Activated B cell treated with CpG ODN at 0.5 μM for 24 hours (primary cell): ENCODE measurements at places on chromosomes 3 and 15. TPM values are rescaled to one million over a fixed set of nuclear protein-coding genes. Genes with fewer than 3 reads are reported as not detected.

DNA sequence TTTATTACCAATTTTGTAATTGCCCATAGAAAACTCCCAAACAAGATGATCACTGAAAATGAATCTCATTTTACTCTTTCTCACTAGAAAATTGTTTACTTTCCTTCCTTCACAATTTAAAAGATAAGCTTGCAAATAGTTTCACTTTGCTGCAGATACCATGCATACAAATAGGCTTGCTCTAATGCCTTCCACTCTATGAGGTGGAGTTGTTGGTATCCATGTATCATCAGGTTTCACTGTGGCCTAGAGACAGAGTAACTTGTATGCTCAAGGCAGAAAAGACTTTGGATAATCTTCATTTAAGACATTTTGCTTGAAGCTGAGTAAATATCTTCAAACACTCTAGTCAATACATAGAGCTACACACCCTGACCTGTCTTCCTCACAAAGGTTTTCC lies 60.8 kb downstream of the RYK start:
- DNase-seq, result no peak

DNA sequence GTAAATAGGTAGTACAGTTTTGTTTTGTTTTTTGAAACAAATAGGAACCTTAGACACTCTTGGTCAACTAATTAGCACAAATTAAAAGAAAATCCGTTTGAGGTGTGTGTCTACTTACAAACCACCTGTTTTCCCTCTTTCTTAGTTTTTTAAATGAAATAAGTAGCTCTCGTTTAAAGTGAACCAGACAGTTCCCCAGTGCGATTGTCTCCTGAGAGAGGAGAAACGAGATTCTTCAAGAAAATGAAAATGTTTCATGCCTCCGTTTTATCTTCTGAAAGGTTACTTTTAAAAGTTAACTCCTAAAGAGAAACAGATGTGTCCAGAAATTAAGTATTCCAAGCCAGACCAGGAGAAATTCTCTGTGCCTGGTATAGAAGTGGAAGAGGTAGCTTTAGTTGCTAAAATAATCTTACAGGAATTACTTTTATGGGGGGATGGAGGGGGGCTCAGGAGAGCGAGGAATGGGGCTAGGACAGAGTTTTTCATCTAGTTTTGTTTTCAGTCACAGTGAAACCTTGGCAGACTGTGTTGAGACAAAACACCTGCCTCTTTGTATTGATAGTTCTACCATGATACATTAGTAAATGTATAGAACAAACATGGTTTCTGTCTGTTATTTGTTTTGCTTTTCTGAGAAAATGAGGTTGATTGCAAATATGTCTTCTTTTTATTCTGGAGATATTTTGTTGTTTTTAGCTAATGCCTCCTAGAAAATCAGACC lies 155.1 kb upstream of the CNTN4 start:
- DNase-seq, result no peak

DNA sequence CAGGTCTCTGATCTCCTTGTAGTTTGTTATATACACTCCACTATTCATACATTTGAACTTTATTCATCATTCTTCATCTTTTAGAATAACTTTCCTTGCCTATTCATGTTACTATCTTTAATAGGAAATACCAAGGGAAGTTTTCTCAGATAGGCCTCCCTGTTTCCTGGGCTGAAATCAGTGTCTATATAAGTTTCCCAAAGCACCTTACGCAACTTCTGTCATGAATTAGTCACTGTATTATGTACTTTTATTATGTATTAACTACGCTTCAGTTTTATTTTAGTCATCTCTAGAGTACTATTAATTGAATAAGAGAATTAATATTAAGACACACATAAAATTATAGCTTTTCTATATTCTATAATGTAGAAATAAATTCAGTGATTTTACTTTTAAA lies 1481.5 kb downstream of the OTOL1 start:
- DNase-seq, result no peak

DNA sequence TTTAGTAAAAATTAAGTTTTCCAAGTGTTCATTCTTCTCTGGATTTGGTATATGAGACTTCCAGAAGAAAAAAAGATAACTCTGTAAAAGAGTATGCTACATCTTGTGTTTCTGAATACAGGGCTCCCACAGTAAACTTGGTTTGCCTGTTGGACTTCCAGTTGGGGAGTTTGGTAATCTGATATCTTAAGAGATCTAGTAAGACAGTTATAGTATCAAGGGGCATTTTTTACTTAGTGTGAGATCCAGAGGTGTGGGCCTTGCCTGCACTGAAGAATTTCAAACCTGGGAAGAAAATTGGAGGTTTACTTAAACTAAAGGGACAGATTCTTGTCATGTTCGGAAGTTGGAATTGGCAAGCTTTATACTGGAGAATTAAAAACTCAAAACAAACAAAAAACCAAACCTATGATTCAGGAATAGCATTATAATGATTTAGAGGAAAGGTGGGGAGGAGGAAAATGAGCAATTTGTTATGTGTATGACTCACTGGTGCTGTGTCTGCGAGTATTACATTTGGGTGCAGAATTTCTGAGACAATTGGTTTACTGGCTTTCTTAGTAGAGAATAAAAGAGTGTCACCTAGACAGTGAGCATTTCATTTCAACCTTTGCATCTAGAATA lies 58.9 kb upstream of the ULK4 start:
- no peak for DNase-seq

- DNase-seq, result no peak
Measured at GRCh38 chr3:66452303-66453011, 48.4 kb downstream of the LRIG1 start.

DNA sequence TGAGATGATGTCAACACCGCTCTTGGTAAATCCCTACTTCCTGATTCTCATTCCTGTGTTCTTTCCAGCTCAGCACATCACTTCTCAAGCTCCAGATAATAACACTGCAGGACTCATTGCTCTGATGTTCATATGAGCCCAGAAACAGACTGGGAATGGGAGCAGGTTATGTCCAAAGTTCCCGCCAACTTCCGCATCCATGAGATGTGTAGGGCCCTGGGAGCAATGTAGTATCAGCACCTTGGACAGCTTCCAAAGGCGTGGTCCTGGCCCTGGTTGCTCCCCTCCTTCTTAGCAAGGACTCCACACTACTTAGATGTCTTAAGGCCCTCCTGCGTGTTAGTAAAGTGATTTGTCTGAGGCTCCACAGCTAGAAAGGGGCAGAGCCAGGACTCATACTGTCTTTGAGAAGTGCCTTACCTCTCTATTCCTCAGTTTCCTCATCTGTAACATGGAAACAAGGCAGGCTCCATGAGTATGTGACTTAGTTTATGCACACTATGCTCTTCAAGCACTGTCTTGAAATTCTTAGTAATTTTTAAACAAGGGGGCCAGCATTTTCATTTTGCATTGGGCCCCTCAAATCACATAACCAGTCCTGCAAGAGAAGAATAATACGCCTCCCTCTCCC lies 27.9 kb upstream of the SLC6A1 start:
- no peak for DNase-seq

DNA sequence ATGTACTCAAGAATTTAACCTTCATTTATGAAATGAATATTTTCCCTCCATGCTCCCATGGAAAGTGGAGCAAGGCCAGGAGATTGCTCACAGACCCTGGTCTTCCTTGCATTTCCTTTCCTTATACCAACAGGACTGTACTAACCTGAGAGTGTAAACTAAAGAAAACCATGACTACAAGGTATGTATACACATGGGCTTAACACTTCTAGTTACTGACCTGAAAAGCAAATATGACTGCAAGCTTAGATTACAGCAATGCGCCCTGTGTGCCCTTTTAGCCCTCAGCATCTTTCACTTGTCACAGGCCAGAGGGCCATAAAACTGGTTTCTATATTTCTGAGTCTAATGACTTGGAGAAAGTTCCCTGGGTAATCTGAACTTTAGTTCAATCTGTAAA lies 52.1 kb downstream of the NEK10 start:
- DNase-seq, result no peak

GRCh38 chr3:69511361-69511760 lies 125.5 kb upstream of the FRMD4B start:
- DNase-seq, result no peak

DNA sequence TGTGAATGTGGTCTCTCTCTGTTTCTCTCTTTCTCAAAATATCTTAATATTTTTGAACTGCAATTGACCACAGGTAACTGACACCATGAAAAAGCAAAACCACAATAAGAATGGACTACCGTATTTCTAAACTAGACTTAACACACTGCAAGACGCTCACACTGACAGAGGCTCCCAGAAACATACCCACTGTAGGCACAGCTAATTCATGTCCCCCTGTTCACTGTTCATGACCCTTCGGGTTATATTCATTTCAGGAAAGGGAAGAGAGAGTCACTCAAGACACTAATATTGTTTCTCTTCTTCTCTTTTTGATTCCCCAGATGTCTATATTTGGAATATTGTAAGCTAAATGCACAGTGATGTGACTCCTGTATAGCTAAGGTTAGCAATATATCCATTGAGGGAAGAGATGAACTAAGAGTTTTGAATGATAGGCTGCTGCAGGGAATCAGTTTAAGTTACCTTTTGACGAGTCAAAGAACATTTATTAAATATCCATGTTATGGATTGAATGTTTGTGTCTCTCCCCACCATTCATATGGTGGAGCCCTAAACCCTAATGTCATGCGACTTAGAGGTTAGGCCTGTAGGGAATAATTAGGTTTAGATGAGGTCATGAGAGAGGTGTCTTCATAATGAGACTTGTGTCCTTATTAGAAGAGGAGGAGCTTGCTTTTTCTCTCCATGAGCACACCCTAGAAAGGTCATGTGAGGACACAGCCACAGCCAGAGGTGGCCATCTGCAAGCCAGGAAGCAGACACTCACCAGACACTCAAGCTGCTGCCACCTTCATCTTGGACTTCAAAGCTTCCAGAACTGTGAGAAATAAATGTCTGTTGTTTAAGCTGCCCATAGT lies 216.6 kb upstream of the GRM7 start:
- DNase-seq, result no peak

- no peak for DNase-seq
Measured at GRCh38 chr15:45906230-45906629, 271.4 kb downstream of the SQOR start.

- DNase-seq, result no peak
Measured at GRCh38 chr3:122688996-122689395, 8.4 kb downstream of the PARP14 start.

DNA sequence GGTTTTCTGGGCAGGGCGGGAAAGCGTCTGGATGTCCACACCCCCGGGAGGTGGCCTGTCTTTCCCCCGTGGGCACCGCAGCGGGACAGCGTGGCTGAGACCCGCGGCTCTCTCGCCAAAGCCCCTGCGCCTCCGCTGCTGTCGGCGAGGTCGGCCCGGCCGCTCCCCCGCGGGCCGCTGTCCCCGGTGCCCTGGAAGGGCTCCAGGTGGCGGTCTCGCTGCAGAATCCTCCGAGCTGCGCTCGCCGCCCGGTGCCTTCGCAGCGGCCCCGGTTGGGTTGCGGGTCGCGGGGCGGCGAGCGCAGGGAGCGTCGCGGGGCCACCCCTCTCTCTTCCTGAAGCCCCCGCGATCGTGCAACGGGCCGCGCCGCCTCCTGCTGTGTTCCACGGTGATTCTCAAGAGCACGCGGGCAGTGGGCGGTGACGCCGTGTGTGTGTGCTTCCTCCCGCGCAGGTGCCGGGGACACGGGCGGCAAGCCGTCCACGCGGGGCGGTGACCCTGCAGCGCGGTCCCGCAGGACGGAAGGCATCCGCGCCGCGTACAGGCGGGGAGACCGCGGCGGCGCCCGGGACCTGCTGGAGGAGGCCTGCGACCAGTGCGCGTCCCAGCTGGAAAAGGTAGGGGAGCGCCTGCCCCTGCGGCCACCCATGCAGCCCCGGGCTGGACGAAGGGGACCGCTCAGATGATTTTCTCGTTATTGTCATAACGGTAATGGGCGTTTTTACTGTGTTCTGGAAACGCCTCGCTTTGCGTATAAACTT lies 54.4 kb downstream of the LRRK1 start:
- no peak for DNase-seq

DNA sequence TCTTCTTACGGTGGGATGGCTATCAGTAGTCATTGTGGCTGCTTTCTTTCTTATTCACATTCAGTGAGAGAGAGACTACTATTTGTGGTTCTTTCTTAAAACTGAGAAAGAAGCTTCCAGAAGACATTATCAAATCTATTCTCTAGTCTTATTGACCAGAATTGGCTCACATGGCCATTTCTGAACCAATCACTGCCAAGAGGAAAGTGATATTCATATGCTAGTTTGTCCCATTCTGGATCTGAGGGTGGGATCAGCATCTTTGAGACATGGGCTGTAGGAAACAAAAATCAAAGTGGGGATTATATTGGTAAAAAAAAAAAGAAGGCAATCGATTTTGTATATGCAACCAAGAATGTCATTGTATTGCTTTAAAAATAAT lies 106.4 kb upstream of the RASGRP1 start:
- DNase-seq, result no peak

DNA sequence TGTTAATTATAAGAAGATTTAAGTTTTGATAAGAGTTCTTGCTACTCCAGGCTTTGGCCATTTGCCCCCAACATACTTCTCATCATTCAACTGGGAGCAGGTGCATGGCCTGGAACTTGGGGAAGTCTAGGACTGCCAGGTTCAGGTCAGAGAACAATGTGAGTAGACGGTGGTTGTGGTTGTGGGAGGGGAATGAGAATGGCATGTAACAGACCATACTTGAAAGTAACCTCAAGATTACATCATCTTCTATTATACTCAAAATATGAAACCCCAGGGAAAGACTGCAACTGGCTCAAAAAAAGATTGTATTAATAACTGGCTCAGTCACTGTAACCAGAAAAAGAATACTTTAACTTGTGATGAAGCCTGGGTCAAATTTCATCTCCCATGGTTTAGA lies 364.9 kb upstream of the DPPA4 start:
- no peak for DNase-seq

DNA sequence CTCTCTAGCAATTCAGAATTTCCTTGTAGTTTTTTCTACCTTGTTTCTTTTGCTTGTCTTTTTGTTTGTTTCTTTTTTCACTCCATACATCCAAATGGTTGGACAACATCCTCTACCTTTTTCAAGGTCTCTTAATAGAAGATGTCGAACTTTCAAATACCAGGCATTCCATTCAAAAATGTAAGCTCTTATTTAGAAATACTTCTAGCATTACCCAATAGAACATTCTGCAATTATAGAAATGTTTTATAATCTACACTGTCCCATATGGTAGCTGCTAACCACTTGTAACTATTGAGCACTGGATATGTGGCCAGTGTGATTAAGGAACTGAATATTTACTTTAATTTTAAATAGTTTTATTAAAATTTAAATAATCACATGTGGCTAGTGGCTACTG lies 196.2 kb upstream of the MRPL3 start:
- no peak for DNase-seq

- no peak for DNase-seq
Measured at GRCh38 chr3:104879919-104880318, 486.8 kb upstream of the ALCAM start.

DNA sequence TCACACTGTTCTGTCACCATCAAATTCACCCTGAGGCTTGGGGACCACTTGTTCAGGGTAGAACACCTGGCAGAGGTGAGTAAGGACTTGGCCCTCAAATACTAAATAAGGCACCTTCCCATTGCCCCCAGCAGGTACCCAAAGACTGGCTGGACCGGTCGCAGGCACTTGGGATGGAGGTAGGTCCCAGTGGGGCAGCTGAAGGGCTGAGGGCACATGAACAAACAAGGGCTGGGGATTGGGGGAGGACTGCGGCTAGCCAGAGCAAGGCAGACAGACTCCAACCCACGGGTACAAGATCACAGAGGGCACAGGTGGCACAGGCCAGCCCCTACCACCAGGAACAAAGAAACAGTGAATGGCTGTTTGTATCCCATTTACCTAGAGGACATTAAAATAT lies 1.9 kb downstream of the MRPS25 start:
- DNase-seq, result no peak

GRCh38 chr15:47820057-47820746 lies 102.9 kb downstream of the SEMA6D start:
- no peak for DNase-seq

Gene AHSG
- not detected in 2 replicates for total RNA-seq

Gene OTOL1
- not detected in 2 replicates for total RNA-seq

Gene CIB1
- total RNA-seq, result 96.6 and 105 TPM in 2 replicates

Gene CPLX3
- total RNA-seq, result 0.20 and 0.22 TPM in 2 replicates

Gene GPR27
- total RNA-seq, result not detected in 2 replicates
